ENCODE measurements at places on chromosomes 12 and 14.
A peak's percentile ranks its signal among the peaks of the same experiment; 100 is the strongest.

DNA sequence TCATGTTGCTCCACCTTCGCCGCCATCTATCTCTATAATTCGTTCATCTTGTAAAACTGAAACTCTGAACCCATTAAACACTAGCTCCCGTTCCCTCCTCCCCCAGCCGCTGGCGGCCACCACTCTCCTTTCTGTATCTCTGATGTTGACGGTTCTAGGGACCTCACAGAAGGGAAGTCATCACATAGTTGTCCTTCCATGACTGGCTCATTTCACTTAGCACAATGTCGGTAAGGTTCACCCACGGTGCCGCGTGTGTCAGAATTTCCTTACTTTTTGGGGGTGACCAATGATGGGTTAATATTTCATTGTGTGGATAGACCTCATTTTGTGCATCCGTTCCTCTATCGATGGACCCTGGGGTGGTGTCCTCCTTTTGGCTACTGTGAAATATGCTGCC, 2.0 kb upstream of the CACNA2D4 start:
- no peak for DNase-seq

DNA sequence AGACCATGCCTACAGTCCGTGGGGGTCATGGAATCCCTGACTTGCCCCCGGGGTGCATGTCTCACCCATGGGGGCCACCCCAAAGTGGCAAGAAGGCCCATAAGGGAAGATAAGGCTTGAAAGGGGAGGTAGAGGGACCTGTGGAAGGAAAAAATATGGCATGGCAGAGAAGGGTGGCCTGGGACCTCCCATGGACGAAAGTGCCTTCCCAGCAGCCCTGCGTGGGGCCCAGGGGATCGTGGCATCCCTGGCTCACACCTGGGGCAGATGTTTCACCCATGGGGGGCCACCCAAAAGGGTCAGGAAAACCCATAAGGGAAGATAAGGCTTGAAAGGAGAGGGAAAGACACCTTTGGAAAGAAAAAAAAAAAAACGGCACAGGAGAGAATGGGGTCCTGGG, 264.6 kb downstream of the ALG10 start:
- no peak for DNase-seq

GRCh38 chr14:69882116-69882864, 3.1 kb downstream of the SMOC1 start:
- no peak for DNase-seq

DNA sequence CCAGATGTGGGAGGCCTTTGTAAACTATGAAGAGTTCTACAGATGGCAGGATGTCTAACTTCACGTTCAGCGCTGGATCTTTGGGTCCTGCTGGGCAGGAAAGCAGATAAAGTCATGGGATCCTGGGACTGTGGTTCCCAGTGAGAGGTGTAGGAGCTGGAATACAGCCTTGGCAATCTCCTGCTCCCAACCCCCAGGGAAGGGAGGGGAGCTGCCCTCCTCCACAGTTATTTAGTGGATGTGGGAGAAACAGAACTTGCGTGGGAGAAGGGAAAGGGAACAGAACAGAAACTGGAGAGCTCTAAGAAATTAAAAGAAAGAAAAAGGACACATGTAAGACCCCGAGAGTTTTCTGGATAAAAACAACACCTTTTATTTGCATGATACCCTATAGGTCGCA, 37.0 kb downstream of the NUAK1 start:
- no peak for DNase-seq

DNA sequence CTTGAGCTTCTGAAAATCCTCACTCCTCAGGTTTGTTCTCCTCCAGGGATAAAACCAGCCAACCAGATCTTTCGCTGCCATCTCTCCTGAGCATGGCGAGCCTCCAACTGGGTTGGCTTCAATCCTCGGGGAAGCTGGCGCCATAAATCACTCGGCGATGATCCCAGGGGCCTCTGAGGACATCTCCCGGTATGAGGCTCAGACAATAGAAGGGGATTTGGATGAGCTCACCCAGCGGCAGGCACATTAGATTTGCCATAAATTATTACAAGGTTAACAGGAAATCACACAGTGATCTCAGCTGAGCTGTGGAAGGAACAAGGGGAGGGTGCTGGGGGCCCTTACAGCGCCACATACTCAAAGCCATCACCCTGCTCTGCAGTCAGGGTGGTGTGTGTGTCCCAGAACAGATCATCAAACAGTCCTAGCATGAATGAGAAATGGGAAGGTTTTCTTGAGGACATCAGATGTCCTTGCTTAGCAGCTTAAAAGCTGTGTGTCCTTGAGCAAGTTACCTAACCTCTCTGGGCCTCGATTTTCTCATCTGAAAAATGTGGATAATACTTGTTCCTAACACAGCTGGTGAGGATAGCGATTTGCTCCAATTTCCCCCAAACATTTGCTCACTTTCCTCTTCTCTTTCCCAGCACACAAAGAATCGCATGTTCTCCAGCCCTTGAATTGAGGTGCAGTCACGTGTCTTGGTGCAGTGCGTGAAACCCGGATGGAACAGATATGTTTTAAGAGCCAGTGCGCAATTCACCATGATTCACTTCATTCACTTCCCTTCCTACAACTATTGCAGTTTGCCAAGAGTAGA, 142.8 kb downstream of the SCARB1 start:
- peak; percentile 62 for DNase-seq

DNA sequence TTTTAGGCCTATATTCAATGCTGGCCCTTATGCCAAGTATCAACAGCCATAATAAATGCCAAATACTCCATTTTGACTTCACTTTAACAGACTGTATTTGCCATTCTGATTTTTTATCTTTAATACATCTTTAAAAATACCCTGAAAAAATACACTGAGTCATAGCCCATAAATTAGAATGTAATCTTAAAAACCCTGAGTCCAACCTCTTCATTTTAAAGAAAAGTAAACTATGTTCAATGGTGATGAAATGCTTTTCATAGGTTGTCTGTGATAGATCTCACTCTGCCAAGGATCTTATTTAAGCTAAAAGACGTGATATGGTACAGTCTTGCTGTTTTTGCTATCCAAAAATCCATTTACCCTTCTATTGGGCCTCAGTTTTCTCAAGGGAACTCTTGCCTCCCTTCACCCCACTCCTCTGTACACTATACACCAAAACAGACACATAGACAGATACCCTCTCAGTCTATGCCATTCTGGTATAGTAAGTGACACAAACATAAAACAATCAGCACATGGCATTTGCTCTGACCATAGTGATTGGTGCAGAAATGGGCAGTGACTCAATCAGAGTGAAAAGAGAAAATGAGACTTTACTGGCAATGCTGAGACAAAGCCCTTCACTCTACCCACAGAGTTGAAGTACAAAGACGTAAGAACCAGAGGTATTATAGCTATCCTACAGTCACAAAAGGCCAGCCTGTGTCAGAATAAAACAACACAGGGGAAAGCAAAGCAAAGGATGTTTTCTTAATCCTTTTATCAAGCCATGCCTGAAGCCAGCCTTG, 49.1 kb downstream of the BTG1 start:
- DNase-seq, result no peak

DNA sequence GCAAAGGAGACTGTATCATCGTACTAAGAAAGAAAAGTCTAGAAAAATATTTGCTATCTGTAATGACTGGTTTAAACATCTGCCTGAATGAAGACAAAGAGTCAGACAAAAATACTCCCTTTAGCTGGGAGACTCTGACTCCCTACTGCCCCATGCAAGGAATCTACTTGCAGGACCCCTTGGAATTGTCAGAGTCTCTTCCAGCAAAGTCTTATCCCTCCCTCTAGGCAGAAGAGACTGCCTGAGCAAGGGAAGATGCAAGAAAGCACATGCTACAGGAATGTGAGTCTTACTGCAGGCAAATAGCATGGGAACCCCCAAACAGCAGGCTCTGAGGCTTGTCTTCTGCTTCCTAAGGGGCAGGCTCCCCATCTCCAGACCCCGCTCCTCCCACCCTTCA, 154.0 kb downstream of the KCNA5 start:
- DNase-seq, result no peak

GRCh38 chr12:131461096-131461495, 249.8 kb upstream of the SFSWAP start:
- DNase-seq, result no peak

GRCh38 chr12:18576104-18576626, 161.6 kb downstream of the PLCZ1 start:
- peak; percentile 67 for DNase-seq

DNA sequence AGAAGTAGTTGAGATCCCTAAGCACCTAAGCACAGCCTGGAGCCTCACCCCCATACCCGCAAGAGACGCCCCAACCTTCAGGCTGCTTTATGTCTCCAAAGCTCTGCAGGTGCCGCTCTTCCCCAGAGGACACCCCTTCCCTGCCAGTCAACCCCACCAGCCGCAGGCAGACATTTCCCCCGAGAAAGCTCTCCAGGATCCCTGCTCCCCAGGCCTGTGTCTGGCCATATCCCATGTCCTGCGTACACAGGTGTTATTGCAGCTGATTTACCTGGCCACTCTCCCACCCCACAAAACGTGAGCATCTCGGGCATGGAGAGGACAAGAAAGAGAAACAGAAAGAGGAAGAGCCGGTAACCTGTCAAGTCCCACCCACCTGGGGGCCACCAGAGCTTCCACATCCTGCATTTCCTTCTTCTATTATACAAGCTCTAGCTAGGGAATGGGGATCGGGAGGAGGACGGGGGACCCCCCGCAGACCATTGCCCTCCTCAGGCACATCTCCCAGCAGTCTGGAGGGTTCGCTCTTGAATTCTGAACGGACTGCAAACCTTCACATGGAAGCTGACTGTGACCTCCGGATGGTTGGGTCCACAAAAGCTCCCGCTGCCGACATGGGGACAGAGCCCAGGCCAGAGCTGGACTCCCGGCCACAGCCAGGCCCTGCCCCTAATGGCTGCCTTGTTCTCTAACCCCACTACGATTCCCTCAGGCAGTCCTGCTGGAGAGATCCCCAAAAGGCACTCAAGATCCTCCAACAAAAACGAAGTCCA, 17.6 kb downstream of the CCDC88C start:
- DNase-seq, result no peak

- DNase-seq, result no peak
These were observed 20.9 kb downstream of the ACVR1B start for GRCh38 chr12:51972422-51972812.

DNA sequence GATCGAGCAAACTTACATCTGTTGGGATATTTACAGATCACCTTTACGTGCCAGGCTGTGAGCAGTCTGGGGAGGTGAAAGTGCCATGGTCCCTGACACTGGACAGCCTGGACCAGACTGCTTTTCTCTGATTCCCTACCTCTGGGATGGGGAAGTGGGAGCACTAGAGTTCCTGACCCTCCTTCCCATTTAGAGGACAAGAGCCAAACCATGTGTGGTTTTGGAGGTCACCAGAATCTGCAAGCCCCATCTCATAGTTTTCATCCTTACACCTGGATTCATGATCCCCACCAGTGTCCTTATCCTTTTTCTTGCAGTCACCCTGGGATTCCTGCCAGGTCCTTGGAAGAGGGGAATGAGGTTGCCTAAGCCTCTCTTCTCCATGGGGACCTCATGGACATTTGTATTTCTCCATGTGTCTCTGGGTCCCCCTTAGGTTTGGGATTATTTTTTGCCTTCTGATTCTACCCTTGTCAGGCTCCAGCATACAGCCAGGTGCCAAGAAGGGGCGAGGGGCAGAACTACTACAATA, 1.5 kb upstream of the WNT10B start:
- DNase-seq, result no peak

- peak; percentile 65 for DNase-seq
These were observed 17.0 kb downstream of the NID2 start for GRCh38 chr14:52051871-52052270.

GRCh38 chr14:33933386-33933933, 17.4 kb downstream of the EGLN3 start:
- no peak for DNase-seq

DNA sequence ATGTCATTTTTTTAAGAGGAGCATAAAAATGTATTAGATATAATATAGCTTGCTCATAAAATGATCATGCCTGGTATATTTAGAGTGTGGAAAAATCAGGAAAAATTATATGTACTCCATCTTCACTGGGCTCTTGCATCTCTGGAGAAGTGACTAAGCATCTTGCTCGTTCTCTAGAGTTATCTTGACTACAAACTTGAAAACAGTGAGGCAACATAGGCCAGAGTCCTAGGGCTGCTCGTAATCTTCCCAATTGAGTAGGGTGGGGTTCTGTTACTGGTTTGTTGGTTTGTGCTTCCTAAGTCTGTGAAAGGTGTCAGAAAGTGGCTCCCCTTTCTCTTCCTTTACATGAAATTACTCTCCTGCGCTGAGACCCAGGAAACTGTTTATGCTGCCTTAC, 46.2 kb downstream of the AACS start:
- no peak for DNase-seq

DNA sequence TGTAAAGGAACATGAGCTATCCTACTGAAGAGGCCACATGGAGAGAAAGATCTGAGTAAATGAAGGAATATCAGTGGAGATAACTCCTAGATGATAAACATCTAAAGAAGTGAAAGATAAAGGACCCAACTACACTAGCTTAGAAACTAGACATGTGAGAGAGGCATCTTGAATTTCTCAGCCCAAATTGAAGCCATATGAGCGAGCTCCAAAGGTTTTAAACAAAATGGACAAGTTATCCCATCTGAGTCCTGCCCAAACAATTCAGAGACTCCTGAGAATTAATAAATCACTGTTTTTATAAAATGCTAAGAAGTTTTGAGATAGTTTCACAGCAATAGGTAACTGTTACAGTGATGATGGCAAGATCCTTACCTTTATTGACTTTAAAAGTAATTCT, 438.9 kb downstream of the NAV3 start:
- DNase-seq, result peak; percentile 54

GRCh38 chr14:81331229-81332021, 68.7 kb downstream of the STON2 start:
- no peak for DNase-seq

DNA sequence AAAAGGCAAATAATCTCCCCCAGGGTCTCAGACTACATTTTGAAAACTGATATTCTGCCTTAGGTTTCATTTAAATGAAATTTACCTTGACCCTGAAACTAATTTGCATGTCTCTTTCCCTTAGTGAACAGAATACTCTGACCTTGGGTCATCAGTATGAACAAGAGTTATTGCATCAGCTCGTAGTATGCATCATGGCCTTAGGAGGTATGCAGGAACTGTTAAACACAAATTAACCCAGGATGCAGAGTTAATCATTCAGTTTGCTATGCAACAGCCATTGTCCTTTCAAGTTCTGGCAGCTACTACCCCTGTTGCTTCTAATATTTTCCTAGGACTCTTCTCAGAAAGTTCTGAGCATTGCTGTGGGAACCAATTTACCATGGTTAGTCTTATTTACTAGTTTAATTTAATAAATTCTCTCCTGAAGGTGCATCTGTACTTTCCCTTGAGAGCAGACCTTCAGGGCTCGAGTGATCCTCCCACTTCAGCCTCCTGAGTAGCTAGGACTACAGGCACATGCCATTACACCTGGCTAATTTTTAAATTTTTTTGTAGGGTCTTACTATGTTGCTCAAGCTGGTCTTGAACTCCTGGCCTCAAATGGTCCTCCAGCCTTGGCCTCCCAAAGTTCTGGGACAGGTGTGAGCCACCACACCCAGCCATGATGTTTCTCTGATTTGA, 126.7 kb downstream of the TTC6 start:
- peak; percentile 3 for DNase-seq
